T47D (cell line): ENCODE measurements at places on chromosomes 1 and 21.

DNA sequence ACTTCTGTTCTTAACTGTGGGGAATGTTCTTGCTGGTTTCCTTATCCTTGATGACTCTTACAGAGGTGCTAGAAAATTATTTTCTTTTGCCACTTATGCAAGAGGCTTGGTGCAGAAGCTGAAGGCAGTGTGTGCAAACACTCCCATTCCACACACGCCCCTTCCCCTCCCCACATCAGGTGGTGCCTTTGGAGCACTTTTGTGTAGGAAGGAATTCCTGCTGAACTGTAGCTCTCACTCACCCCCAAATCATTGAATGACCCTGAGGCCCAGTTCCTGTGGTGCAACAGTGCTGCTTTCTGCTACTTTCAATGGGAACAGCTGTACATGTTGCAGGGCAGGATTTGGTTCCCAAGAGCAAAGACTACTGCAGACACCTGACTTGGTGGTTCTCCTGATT is 101.8 kb downstream of the CD247 start:
- DNase-seq, result no peak

DNA sequence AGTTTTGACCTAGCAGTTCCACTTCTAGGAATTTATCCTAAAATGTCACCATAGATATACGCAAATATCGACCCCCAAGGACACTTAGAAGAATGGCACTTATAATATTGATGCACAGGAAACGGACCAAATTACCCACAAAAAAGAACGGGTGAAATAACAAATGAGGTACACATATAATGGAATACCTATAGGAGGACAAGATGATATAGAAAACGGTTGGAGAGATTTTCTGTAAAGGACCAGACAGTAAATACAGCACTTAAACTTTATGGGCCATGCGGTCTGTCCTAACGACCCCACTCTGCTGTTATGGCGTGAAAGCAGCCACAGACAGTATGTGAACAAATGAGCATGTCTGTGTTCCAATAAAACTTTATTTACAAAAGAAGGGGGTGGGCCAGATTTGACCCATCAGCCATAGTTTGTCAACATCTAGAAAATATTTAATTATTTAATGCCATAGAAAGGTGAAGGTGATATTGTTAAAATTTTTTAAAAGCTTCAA is 2.4 kb downstream of the TMPRSS3 start:
- no peak for DNase-seq

DNA sequence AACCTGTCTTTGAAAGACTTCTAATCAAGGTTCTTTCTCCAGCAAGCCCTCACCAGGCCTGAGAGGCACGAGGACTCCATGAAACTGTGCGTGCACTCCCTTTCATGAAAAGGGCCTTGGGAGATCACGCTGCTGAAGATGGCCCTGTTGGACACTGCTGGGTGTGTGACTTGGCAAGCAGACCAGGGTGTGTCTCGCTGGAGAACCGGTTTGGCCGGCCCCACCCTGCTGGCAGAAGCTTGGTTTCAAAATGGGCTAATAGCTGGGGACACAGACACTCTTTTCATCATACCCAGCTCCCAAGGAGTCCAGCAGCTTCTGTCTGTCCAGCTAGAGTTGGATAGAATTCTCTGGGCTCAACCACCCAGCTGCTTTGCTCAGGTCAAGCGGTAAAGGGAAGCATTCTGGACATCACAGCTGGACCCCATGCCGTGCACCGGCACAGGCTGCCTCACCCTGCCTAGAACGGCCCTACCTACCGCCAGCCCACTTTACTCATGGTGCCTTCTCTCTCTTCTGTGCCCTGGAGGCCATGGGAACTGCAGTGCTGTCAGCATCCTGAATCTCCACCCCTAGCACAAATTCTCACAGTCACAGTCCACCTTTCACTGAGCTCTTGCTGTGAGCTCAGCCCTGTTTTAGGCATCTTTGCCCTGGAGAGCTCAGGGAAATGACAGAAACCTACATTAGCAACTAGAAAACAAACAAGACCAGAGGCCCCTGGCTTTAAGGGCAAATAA is 24.6 kb downstream of the PKP1 start:
- peak; percentile 58 for DNase-seq

DNA sequence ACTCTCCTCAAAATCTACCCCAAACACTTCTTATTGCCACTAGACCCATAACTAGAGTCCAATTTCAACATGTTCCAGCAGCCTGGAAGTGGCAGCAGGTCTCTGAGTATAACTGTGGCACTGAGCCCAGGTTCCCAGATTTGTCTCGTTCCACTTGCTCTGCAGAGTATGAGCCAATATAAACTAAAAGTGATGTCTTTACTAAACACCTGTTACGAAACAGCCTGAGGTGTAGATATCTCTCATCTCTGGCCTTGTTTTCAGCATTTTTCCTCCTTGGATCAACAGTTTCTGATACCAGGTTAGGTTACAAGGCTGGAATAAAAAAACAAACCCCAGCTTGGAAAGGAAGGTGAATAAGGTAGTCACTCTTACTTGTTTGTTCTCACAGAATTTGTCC is 25.2 kb upstream of the PRDX6 start:
- DNase-seq, result peak; percentile 11

- no peak for DNase-seq
These were observed 74.1 kb upstream of the PLA2G4A start for GRCh38 chr1:186754542-186755145.

GRCh38 chr1:42529724-42530181 is 66.7 kb downstream of the CCDC30 start:
- no peak for DNase-seq

- DNase-seq, result no peak
These were observed 282.9 kb downstream of the SEC16B start for GRCh38 chr1:177686933-177687332.

GRCh38 chr21:43836616-43837015 is 28.4 kb upstream of the AGPAT3 start:
- DNase-seq, result no peak
